Endothelial cell (in vitro differentiated cells): ENCODE measurements at places on chromosomes 2 and 18. TPM values are rescaled to one million over a fixed set of nuclear protein-coding genes. Genes with fewer than 3 reads are reported as not detected.
A peak's percentile ranks its signal among the peaks of the same experiment; 100 is the strongest.

DNA sequence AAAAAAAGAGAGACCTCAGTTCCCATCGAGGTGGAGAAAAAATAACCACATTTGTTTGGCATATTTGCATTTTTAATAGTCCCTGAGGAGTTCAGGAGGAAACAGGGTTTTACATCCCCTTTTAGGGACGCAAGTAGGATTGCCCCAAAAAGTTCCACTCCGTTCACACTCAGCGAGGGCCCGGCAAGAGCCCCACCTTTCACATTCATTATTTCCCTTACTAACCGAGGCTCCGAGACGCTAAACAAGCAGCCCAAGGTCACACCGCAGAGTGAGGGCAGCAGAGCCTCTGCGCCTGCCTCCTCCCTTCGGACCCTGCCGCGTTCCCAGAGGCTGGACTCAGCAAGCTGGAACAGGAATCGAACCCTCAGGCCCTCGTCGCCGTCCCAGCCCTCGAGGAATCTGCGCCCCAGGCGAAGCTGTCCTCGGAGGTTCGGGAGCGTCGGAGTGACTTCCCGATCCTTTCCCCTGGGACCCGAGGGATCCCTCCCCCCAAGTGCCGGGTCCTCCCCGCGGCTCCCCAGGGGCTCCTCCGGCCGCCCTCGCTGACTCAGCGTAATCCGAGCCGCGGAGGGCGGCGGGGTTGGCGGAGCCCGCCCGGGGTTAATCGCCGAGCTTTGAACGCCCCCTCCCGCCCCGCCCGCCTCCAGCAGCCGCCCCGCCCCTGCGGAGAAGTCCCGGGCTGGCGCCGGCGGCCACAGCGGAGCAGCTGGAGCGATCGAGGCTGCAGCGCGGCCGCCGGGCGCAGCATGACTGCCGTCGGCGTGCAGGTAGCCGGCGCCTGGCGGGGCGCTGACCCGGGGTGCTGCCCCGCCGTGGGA, at the start of gene TMEM37:
Gene TMEM37 (plus strand): TSS at position 700 of the 821 bp plus-strand sequence. CDS start 50 bp downstream, at position 750.
- peaks cover 11% of the 10 kb centered on the region for H3K36me3 ChIP-seq
- H3K27ac ChIP-seq = peak within 1 kb of the TSS; percentile 84
- DNase-seq = peak; percentile 75
- peaks cover 63% of the 10 kb centered on the region for H3K4me1 ChIP-seq
- peaks cover 17% of the 10 kb centered on the region for H3K27me3 ChIP-seq

DNA sequence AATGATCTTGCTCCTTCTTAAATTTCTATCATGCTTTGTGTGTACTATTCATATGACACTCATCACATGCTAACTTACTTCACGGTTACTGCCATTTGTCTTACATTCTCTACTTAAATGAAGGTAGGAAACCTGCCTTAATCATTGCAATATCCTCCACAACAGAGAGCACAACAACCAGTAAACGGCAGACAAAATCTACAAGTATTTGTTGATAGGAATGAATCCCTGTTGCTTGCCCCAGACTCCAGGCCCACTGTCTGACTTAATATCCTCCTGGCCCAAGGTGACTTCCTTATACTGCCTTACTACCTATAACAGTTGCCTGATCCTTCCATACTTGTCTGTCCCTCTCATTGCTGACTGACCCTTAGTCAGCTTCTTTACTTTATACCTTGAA, 3.5 kb downstream of the PPP3R1 start:
- peaks cover 9% of the 10 kb centered on the region for H3K4me1 ChIP-seq
- H3K4me3 ChIP-seq = no peak overlapping the region
- peaks cover 16% of the 10 kb centered on the region for H3K27me3 ChIP-seq
- peaks cover 7% of the 10 kb centered on the region for H3K36me3 ChIP-seq
- H3K27ac ChIP-seq = no peak overlapping the region
- DNase-seq = no peak

GRCh38 chr2:194745557-194746146, 911.4 kb upstream of the SLC39A10 start:
- DNase-seq = no peak
- no peaks in the 10 kb centered on the region for H3K4me1 ChIP-seq
- H3K36me3 ChIP-seq = no peaks in the 10 kb centered on the region
- H3K27ac ChIP-seq = no peak overlapping the region
- no peaks in the 10 kb centered on the region for H3K27me3 ChIP-seq

PTPRN gene
- total RNA-seq = 1.1 TPM
